CD4-positive, alpha-beta T cell treated with Interleukin-12 subunit alpha and Interleukin-12 subunit beta, for 1 hour (primary cell): ENCODE measurements at places on chromosomes 2 and 18.

DNA sequence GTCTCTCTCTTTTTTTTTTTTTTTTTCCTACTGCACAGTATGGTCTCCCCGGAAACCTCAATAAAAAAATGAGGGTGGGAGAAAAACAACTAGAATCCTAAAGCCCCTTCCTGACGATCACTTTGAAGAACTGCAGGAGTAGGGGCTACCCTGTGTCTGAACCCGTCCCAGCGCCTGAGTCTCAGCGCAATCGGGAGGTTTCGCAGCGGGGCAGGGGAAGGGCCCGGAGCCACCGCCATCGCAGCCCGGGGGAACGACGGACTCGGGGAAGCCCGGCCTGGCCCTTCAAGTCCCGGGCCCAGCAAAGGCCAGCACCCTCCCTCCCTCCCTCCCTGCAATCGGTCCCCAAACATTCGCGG lies 411 bp downstream of the NARS1 start:
- no peak for DNase-seq

- no peak for DNase-seq
Measured at GRCh38 chr2:178208817-178209216, 14.5 kb downstream of the OSBPL6 start.

GRCh38 chr2:8259106-8259840 lies 422.6 kb upstream of the ID2 start:
- DNase-seq = no peak

- no peak for DNase-seq
Measured at GRCh38 chr2:182077023-182077422, 91.4 kb downstream of the PPP1R1C start.

GRCh38 chr2:62992561-62992960 lies 58.1 kb upstream of the OTX1 start:
- DNase-seq = no peak

DNA sequence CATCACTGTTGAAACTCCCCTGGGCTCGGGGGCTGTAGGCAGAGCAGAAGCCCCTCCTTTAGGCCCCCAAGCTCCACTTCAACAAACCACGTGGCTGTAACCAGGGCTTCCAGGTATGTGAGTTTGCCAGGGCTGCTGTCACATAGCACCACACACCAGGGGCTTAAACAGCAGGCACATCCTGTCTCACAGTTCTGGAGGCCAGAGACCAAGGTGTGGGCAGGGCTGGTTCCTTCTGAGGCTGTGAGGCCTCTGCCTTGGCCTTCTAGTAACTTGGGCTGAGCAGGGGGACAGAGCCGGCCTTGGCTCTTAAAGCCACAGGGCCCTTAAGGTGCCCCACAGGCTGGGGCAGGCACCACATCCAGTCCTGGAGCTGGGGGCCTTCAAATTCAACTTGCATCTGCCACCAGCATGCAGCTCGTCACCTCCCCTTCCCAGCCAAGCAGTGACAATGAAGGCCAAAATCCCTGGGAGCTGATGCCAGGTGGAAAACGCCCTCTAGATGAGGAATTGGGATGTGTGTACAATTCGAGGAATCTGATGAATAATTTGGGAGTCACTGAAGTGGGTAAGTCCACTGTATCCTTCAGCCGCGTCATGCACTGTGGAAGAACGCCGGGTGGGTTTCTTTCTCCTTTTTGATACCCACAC lies 104.2 kb upstream of the ODC1 start:
- DNase-seq = no peak

DNA sequence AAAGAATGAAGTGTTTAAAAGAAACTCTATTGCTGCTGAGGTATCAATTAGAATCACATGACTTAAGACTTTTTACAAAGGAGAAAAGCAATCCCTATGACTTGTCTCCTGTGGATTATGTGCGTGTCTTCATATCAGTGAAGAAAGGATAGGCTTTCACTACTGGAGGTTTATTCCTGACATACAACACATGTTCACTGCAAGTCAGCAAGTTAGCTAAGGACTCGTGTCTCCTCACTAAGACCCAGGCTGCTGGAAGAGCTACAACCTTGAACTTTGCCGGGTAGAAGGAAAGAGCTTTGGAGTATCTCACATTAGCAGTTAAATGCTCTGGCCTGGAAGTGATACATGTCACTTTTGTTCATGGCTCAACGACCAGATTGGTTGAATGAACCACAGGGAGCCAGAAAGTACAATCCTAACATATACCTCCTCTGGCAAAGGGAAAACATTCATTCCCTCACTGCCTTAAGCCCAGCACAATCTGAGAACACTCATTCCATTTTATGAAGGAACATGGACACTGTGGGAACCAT lies 215.3 kb downstream of the RNF152 start:
- DNase-seq = no peak

DNA sequence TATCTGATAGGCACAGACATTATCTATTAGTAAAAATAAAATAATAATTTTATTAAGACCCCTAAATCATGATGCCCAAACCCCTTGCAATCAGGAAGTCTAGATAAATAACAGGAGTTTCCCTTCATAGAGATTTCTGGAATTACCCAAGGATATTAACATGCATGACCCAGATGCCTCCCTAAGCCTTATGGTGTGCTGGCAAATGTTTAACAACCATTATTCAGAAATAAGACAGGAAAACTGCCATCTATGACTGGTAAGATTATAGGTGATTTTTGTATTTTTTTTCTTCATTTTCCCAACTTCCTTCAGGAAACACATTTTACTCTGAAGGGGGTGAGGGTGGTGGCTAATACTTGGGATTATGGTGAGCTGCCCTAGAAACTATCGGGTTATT lies 2.7 kb upstream of the PPP1CB start:
- no peak for DNase-seq

GRCh38 chr2:112757265-112757664 lies 7.1 kb downstream of the CKAP2L start:
- DNase-seq = no peak

DNA sequence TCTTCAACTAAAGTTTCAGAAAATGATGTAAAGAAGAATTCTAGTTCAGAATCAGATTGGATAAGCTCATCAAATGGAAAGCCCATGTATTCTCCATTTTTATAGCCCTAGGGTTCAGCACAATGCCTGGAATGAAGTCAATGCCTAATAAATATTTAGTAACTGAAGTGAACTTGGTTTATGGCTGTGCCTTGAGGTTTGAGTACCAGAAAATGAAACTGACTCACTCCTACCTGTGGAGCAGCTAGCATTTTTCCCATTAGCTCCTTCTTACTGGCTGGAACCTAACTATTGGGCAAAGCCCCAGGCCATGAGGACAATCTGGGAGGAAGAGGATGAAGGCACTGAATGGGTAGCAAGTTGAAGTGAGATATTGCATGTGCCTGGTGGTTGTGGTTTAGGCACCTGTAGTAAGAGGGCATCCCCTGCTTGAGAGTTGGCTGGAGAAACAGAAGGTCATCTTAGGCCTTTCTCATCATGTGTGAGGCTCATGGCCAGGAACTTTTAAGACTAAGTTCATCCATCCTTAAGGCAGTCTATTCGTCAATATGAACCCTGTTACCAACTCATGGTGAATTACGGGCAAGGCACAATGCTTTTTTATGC lies 85.0 kb upstream of the LYPD1 start:
- DNase-seq = no peak

- DNase-seq = no peak
Measured at GRCh38 chr2:98282109-98282508, 64.1 kb upstream of the CNGA3 start.

GRCh38 chr2:12479065-12479601 lies 237.6 kb upstream of the TRIB2 start:
- DNase-seq = no peak

DNA sequence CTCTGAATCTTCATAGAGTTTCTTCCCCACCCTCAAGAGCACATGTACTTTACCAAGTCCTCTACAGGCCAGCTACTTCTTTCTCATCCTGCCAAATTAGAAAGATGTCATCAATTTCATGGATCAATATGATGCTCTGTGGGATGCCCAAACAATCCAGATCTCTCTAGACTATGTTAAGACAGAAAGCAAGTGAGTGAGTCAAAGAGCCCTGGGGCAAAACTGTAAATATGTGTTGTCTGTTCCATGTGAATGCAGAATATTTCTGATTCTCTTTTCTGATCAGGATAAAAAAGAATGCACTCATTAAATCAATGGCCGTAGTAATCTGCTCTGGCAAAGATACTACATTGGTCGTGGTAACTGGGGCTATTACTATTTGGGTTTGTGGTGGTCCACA lies 53.1 kb upstream of the ROCK2 start:
- no peak for DNase-seq

- no peak for DNase-seq
Measured at GRCh38 chr2:148906124-148906523, 31.1 kb downstream of the KIF5C start.

DNA sequence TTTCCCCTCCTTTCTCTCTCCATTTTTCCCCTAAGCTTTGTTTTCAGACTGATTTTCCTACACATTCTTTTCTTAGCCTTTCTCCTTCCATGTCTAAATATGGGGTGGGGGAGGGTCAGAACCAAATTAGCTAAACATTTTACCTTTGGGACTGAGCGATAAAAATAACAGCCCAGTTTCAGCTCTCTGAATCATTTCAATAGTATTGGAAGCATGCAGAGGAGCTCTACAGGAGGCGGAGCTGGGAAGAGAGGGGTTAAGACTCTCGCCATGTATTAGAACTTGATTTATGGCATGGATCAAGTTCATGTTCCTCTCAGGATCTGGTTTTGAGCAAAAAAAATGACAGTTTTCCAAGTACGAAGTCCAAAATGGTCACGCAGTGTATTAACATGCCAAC lies 109.1 kb downstream of the CPO start:
- no peak for DNase-seq

DNA sequence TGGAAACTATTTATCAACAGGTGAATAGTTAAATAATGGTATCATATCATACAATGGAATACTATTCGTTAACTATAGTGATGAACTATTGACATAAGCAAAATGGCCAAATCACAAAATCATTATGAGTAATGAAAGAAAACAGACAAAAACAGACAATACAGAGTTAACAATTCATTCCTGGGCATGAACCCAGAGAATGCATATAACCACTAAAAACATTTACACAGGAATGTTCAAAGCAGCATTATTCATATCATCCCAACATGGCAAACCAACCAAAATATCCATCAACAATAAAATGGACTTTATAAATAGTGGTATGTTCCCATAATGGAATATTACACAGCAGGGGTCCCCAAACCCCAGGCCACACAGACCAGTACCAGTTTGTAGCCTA lies 131.2 kb upstream of the CYP1B1 start:
- DNase-seq = no peak

DNA sequence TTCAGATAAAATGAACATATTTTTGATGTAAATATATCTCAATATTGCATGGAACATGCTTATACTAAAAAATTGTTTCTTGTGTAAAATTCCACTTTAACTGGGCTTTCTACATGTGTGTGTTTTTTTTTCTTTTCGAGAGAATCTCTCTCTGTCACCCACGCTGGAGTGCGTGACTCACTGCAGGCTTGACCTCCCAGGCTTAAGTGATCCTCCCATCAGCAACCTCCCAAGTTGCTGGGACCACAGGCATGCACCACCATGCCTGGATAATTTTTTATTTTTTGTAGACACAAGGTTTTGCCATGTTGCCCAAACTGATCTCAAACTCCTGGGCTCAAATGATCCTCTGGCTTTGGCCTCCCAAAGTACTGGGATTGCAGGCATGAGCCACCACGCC lies 254.6 kb downstream of the LOXHD1 start:
- no peak for DNase-seq

DNA sequence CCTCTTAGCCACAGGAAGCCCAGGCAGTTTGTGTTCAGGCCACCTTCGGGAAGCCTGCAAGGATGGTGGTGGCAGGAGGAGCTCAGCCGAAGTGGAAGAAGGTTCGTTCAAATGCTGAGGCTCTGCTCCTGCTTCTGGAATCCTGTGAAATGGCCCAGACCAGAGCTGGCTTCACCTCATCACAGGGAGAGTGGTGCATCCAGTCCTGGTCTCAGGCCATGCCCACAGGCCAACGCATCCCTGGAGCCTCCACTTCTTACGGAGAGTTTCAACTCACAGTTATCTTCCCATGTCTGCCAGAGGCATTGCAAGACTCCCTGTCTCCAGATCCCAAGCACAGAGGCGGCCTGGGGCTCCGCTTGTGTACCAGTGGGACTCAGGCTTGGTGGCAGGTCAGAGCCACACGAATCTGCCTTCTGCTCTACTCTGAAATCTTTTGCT lies 82.3 kb downstream of the NDUFA10 start:
- DNase-seq = no peak

DNA sequence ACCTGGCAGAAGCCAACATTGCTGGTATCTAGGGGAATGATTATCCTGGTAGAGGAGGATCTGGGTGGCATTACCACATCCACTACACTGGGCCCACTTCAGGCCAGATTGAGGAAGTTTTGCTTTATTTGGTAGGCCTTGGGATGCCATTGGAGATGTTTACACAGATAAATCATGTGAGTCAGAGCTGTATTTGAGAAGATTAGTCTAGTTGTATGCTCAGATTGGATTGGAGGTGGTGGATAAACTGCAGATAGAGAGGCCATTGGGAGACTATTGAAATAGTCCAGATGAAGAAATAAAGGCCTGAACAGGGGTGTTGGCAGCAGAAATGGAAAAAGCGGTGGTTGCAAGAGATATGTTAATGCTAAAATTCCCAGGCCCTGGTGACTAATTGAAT lies 81.5 kb downstream of the EFEMP1 start:
- no peak for DNase-seq

GRCh38 chr2:173667415-173667814 lies 297.8 kb downstream of the SP3 start:
- no peak for DNase-seq

GRCh38 chr2:16899958-16900357 lies 234.3 kb upstream of the CYRIA start:
- DNase-seq = no peak

DNA sequence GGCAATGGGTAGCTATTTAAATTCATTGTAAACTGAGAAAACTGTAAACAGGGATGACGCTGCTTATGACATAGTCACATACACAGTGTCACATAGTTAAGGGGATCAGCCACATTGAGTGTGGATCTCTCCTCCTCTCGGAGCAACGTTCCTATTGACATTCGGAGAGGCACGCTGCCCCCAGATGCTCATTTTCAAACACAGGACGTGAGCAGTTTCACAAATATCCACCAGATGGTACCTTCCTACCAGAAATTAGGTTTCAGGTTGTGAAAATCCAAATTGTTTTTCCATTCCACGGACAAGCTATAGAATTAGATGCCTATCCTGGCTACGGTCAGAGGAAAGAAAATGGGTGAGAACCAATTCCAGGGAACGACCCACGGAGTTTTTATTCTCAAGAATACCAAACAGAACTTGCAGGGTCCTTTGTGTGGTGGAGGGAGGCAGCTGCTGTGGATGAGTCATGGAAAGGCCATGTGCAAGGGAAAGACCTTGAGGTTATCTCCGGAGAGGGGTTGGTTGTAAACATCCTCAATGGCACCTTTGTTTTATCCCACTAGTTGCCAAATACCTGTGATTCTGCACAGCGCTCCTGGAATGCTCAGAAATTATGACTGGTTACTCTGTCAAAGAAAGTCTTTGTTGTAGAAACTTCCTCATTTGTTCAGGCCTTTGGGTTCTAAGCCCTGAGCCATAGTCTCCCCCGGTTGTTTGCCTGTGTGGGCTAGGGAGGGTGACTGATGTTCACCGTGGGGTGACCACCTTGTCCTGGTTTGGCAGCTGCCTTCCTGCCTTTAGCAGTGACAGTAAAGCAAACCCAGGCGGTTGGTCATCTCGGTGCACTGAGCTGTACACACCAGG lies 88.0 kb downstream of the ACTR3 start:
- DNase-seq = no peak
